CD14-positive monocyte (primary cell): ENCODE measurements at places on chromosomes 12 and 14.

DNA sequence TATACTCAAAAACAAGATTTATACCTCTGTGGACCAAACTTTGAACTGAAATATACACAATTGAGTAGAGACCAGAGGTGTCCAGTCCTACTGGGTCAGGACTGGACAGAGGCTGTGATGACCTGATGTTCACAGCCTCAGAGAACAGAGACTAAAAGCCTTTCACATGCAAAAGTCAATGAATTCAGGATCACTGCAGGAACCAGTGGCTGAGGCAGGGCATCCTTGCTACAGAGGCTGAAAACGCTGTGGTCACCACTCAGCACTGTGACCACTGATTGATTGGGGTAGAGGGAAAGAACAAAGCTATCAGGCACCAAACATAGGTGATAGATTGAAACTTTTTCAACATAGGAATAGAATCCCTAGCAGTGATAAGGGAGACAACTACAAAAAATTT is 25.1 kb downstream of the GRIP1 start:
- DNase-seq = no peak

DNA sequence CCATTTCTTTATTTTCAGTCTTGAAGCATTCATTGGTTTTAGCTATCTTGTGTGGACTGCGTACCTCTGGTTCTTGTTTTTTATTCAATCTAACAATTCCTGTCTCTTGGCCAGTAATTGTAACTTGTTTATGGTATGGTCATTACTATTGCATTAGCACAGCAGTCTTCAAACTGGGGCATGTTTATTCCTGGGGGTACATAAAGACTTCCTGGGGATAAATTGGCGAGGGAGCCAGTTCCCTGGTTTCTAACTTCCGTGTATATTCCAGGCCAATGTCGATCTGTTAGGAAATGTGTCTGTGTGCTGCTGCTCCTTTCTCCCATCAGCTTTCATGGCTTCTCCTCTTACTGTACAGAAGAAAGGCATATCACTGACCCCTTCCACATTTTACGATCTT is 13.7 kb upstream of the EVL start:
- no peak for DNase-seq

DNA sequence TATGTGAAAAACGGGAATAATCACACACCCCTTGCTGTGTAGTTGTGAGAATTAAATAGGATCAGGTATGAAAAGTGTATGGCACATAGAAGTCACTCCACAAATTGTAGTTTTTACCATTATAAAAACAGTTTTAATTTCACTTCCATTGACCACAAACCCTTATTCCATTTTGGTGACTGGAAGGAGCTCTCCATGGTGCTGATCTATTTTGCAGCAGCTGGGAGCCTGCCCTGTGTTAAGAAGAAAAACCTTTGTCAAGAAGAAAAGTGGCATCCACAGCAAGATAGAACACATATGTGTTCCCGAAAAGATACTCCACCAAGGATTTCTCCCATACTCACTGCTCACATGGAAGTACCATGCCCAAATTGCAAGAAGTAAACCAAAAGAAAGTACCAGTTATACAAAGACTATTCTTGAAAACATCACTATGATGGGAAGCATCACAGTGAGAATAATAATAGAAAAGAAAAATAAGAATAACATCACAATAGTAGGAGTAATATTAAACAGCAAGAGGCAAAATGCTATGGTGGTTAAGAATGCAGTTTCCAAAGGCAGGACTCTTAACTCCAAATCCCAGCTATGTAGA is 58.7 kb downstream of the TUNAR start:
- DNase-seq = no peak

DNA sequence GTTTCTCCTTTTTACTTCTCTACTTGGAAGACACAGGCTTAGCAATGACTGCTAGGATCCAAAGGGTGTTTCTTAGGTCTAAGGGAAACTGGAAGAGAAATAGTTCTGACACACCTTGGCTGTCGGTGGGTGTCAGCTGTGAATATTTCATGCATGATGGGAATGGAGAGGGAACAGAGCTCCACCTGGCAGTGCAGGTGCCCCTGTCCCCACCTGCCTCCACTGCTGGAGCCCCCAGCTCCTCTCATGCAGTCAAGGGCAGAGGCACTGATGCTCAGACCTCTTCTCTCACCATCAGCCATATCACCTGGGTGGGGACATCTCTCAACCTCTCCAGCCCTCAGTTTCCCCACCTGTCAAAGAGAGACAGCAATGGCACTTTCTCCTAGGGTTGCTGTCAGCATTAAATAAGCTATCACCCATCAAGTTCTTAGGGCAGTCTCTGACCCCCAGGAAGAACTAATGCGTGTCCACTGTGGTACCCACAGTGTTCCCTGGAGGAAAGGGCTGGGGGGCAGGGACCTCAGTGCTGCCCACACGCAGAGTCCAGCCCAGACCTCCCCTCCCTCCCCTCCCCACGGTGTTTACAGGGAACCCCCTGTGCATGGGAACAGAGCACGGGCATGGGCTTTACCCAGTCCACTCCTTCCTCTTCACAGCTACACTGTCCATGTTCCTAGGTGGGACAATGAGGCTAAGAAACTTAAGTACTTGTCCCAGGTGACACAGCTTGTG is 69.1 kb downstream of the C14orf132 start:
- no peak for DNase-seq

GRCh38 chr14:98916476-98916875 is 355.5 kb downstream of the BCL11B start:
- DNase-seq = no peak

DNA sequence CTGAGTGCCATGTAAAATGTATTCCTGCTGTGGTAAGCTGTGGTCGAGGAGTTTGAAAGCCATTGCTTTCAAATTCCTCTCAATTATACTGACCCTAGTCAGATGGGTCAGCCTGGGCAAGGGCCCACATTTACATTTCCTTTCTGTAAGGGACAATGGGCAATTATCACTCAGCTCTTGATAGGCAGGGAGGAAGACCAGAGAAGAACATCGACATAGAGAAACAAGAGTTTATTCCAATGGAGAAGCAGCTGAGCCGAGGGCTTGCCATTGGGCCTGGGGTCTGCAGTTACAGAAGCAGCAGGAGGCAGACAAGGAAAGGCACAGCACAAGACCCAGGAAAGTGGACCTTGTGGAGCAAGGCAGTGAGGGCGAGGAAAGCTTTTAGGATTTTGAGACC is 9.7 kb downstream of the NRIP2 start:
- no peak for DNase-seq
